ENCODE measurements at places on chromosomes 3 and 15.

GRCh38 chr15:81475926-81476325, 101.9 kb upstream of the TMC3 start:
- DNase-seq: no peak

DNA sequence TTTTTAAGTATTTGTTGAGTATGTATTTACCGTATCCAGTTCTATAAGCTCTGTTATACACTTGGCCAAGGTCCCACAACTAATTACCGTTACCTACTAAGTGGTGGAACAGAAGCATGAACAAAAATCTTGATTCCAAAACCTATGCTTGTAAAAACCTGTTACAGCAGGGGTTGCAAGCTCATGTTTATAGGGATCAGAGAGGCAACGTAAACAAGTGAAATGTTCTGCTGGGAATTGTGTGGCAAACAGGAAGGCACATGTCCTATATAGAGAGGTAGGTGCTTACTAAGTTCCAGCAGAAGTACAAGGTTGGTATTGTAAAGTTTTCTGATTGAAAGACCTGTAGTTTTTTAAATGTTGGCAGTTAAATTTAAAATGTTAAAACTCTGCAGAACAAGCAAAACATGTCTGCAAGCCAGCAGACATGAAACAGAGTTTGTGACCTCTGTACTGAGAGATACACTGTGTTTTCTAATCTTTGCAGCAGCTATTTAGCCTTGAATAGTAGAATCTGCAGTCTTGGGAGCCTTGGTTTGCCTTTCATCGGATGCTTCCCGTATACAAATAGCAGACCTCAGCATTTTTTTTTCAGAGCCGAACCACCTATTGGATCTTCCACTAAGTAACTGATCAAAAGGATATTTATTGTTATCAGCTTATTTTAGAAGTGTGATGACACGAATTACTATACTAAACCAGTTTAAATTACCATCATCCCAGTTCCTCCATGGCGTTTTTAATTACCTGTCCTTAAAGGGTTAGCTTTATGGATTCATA, 11.4 kb downstream of the IREB2 start:
- no peak for DNase-seq

DNA sequence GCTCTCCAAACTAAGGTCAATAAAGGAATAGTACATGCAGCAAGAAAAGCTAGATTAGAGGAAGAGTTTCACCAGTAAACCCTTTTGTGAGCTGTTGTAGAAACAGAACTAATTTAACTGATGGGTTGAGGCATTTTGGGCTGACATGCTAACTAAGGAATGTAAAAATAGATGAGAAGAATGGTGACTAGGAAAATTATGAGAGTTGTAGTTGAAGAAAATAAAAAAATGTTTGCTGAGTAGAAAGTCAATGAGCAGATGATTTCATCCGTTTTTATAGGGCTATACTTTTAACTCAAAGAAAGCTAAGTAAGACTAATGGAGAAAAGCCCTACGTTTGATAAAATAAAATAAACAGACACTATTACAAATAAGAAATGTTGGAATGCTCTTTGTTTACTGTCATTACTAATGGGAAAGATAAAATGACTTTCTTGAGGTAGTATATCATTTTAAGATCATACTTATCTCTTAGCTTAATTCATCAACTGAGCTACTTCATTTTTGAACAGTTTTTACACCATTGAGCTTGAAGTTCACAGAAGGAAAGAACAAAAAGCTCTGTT, 209.4 kb upstream of the DPH6 start:
- DNase-seq: no peak

DNA sequence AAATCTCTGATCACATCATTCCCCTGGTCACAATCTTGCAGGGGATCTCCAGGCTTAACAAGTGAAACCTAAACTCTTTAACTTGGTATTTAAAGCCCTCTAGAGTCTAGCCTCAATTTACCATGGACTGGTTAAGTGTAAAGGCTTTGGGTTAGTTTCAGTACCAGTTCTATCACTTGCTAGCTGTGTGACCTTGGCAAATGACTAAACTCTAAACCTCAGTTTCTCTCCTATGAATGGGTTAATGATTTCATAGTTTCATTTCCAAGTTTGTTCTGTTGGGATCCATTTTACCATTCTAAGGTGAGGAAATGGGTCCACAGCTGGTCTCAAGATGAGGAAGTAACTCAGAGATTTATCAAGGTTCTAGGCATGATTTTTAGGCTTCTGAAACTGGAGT, 38.8 kb upstream of the TIMP4 start:
- DNase-seq: no peak

- peak; percentile 64 for DNase-seq
Observed at GRCh38 chr3:145952536-145952935, 208.4 kb downstream of the PLOD2 start.

GRCh38 chr3:171954690-171955383, 84.5 kb upstream of the FNDC3B start:
- DNase-seq: no peak

DNA sequence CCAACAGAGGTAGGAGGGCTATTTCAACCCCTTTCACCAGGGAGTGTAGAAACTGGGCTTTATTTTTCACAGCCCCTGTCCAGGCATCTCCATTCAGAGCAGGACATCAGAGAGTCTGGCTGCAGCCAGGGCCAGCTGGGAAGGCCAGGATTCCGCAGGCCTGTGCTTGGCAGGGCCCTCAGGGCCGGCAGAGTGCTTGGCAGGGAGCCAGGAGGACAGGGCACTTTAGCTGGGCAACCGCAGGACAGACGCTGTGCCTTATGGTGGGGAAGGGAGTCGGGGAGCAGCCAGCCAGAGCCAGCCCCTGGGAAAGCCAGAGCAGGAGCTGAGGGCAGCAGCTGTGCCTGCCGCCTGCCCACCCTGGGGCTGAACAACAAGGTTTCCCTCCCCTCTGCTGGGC, 34.5 kb upstream of the IQCF6 start:
- no peak for DNase-seq

- no peak for DNase-seq
Observed at GRCh38 chr3:33790091-33790490, 8.3 kb upstream of the PDCD6IP start.

DNA sequence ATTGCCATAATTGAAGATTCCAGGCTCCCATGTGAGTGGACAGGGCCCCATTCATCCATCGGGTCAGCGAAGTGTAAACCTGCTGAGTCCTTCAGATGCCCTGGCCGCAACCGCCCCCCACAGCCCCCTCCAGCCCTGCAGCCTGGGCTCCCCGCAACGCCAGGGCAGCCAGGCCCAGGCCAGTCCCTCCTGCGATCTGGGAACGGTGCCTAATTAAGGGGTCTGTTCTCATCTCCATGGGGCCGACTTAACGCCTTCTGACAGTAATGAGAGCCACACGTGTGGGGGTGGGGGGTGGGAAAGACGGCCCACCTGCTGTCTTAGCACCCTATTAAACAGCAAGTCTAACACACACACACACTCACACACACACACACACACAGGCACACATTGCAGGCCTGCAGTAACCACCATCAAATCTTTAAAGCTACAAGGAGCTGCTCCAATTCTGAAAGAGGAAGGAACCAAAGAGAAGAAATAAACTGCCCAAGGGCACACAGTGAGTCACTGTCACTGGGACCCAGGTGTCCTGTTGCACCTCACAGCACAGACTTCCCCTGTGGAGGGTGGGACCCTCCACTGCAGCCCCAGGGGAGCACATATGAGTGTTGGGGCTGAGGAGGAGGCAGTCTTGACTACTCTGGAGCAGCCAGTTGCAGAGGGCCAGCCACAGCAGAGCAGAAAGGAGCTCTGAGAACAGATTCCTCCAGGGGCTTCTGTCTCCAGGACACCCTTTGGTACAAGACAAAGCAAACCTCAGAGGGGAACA, 31.8 kb upstream of the HES1 start:
- DNase-seq: no peak

DNA sequence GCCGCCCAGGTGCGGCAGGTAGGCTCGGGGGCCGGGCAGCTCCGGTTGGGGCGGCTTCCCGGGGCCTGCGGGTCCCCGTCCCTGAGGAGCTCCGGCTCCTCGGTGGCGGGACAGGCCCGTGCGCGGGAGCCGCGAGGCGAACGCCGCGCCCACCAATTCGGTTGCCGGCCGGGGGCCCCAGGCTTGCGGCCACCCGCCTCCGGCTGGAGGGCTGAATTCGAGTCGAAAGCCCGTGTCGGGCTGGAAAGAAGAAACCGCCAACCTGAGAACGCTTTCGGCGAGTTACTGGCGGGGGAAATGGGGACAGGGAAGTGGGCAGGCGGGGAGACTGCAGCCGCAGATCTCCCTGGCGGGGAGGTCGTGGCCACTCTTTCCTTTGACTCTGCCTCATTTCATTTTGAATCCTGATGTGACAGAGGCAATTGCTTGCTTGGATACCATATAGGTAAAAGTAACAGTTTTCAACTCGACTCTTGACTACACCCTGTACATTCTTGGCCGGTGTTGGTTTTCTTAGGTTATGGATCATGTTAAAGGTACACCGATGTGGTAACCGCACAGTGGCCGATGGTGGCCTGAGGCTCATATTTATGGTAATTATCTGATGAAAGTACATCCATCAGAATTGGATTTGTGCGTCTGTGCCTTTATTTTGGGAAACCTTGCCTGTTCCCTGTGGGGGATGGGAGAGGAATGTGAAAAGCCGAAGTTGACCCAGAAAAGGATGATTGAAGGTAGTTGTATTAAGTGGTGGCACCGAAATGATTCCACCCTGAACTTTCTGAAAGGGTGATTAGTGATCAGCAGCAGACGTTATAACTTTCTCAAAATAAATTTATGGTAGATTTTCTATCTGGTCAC, 1.7 kb downstream of the B3GNT5 start:
- DNase-seq: no peak

DNA sequence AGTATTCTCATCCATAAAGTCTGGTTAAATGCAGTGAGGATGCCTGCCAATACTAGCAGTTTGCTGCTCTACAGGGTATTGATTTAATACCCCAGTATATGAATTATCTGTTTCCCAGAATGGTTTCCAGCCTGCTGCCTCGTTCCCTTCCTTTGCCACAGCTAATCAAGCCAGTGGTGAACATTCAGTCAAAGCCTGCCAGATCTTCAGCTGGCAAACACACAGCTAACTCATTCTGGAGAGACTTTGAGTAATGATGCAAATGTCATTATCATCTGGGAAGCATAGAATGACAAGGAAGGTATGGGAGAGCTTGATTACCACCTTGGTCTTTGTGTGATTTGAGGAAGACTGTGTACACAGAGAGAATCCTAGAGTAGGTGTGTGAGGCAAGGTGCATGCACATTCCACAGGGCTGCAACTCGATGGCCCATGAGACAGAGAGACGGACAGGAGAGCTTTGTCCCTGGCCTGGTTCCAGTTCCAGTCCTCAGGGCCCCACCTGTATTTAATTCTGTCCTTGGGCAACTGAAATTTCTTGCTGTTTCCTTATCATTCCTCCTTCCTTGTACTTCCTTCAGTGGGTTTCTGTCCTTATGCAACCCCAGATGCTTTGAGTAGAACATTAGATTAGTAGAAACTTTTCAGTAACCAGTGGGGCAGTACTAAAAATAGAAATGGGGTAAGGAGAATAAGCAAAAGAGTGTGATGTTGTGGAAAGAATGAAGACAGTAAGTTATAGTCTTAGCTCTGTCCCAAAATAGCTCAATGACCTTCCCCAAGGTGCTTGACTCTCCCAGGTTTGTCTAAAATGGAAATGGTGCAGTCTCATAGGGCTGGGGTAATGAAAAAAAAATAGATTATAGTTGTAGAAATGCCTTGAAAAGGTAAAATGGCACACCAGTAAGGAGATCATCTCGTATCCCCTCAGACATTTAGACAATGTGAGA, 72.5 kb downstream of the MITF start:
- DNase-seq: no peak

- DNase-seq: peak; percentile 39
Observed at GRCh38 chr3:197718891-197719290, 17.8 kb downstream of the RUBCN start.

DNA sequence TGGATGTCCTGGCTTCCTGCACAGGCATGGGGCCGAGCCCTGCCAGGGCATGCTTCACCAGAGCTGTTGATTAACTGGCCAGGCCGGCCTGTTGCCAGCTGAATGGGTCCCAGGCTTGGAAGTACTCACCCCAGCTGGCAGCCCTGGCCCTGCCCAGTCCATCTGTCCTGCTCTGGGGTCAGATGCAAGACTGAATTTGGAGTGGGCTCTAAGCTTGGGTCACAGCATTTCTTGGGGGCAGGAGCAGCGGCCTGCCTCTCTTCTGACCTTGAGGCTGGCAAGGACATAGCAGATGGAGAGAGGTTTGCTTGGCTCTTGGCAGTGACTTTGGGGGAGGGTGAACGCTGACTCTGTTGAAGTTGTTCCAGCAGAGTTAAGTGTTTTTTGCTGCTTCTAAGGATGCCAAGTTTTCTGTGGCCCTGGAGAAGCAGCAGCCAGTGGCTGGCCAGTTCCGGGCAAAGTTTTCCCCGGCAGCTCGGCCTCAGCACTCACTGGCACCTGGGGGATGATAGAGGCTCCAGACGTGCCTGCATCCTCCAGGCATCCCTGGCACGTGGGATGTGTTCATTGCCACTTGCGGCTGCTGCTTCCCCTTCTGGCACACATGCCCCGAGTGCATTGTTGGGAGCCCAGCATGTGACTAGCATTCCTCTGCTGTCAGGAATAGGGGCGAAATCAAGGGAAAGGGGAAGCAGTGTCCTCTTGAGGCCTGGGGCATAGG, 22.9 kb downstream of the PDIA5 start:
- peak; percentile 57 for DNase-seq

- no peak for DNase-seq
Observed at GRCh38 chr3:167162083-167162482, 218.0 kb downstream of the ZBBX start.

DNA sequence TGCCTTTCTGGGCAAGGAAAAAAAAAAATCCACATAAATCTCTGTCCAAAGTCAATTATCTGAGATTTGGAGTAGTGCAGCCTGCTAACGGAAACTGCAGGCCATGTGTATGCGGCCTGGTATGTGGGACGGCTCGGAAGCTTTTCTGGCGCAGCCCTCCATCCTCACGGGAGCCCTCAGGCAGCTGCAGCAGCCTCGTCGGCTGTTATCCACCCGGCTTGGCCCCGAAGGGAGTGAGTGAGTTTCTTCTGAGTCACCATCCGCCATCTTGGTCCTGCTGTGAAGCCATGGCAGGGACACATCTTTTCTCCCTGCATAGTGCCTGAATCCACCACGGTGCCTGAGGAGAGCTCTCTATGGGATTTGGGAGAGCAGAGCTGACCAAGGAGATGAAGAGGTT, 62.8 kb downstream of the POLR2M start:
- peak; percentile 80 for DNase-seq

DNA sequence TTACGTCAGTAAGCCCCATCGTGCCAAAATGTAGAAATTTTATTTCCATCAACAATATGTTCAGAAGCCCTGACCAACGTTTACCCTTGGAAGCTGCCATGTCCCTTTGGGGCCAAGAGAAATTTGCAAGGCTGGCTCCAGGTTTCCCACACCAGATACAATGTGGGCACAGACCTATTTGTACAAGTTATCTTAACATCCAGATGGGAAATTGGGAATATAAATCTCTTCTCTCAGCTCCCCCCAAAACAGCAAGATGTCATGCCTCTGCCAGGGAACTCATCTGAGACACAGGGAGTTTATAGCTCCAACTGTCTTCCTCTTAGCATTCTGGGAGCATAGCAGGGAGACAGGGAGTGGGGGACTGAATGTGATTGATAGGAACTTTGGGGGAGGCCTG, 9.3 kb upstream of the DPPA2 start:
- no peak for DNase-seq

All from GM03348 (cell line).